NCI-H1048 (cell line): ENCODE measurements at places on chromosomes 16 and 17.

GRCh38 chr17:2090804-2091534 is 36.1 kb downstream of the HIC1 start:
- DNase-seq, result no peak

DNA sequence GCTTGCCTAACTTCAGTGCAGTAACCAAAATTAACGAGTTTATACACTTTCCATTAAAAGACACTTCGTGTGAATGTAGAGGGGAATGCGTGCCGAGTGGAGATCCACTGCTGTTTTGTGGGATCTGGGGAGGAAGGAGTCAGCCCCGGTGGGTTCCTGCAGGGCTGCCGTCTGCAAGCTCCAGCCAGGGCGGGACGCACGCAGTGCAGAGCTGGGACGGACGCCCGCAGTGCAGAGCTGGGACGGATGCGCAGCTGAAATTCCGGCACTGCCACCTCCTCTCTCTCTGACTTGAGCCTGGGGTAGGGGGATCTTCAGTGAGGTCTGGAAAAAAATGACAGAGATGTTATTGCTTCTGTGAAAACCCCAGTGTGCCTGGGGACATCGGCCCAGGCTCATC is 16.5 kb upstream of the ZC3H18 start:
- no peak for DNase-seq

DNA sequence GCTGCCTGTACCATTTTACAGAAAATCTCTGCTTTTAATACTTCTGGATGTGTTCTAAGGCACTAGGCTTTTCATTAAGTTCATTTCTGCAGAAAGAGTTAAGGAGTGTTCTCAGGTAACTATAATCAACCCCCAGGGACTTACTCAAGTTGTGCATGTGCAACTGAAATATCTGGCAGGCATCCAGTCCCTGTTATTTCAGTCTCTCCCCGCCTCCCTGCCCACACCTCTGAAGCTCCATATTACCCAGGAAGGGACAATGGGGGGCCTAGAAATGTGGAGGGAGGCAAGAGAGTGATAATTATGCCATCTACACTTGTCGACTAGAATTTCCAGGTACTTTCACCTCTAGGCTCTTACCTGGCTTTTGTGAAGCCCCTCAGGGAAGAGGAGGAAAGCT is 432.2 kb downstream of the MAF start:
- DNase-seq, result no peak

GRCh38 chr16:83059237-83059636 is 432.5 kb downstream of the CDH13 start:
- DNase-seq, result no peak

GRCh38 chr17:72466199-72466598 is 345.4 kb downstream of the SOX9 start:
- no peak for DNase-seq

GRCh38 chr17:74493331-74493833 is 26.9 kb downstream of the CD300A start:
- DNase-seq, result no peak
